NCI-H2029 (cell line): ENCODE measurements at places on chromosomes 7 and 10.

DNA sequence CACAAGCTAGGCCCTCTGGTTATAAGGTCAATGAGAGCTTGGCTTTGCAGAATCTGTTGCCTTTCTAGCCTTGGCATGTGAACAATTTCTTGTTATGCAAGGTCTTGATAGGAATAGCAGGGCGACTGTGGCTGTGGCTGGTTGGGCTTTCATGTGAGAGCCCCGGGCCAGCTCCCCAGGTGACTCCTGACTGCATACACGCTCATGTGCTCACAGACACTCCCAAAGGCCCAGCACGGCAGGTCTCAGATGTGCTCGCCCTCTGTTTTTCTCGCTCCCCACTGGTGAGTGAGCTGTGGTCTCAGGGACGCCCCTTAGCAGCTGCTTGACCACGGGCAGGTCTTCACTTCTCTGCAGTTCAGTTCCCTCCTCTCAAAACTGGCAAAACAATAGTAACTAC, 37.1 kb upstream of the ZNF32 start:
- DNase-seq = no peak

GRCh38 chr10:109247814-109248213, 675.5 kb downstream of the XPNPEP1 start:
- no peak for DNase-seq

DNA sequence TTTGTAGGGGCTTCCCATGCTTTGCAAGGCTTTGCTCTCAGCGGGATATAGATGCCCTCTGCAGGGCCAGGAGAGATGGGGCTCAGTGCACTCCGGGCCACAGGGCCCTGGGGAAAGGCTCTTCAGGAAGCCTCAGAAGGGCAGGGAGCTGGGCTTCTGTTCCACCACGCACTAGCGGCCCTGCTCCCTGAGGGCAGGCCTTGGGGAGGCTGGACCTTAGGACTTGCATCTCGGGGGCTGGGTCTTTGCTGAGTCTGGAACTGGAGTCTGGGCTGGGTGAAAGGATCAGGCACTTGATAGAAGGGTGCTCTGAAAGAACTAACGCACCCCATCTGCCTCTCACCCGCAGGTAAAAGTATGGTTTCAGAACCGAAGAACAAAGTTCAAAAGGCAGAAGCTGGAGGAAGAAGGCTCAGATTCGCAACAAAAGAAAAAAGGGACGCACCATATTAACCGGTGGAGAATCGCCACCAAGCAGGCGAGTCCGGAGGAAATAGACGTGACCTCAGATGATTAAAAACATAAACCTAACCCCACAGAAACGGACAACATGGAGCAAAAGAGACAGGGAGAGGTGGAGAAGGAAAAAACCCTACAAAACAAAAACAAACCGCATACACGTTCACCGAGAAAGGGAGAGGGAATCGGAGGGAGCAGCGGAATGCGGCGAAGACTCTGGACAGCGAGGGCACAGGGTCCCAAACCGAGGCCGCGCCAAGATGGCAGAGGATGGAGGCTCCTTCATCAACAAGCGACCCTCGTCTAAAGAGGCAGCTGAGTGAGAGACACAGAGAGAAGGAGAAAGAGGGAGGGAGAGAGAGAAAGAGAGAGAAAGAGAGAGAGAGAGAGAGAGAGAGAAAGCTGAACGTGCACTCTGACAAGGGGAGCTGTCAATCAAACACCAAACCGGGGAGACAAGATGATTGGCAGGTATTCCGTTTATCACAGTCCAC, 5.4 kb downstream of the EMX2 start:
- DNase-seq = no peak

DNA sequence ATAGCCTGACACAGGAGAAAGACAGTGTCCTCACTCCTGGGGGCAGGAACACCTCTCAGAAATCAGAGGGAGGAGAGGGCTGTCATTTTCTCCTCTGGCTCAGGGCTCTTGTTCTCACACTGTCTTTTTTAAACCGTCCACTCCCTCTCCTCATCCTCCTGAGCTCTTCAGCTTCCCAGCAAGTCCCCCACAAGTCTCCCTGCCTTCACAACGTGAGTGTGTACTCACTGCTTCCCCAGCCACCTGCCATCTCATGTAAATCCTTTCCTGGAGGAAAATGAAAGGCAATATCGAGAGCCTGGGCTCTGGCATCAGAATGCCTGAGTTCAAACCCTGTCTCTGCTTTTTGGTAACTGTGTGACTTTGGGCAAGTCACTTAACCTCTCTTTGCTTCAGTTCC, 5.7 kb downstream of the LLCFC1 start:
- DNase-seq = no peak

GRCh38 chr10:21090609-21091082, 193.5 kb upstream of the NEBL start:
- DNase-seq = no peak

DNA sequence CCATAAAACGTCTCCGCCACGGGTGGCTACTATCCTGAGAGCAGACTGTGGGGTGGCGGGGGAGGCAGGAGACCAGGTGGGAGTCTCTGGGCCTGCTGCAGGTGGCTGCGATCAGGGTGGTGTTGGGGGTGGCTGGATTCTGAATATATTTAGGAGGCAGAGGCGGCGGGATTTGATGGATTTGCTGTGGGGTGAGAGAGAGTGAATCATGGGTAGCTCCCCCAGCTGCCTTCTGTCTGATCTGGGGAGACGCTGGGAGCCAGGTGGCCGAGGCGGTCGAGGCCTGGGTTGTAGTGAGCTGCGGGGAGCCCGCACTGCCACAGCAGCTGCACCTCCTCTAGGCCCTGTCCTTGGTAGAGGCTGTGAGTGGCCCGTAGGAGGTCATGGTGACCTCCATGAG, 48.2 kb upstream of the PFKFB3 start:
- no peak for DNase-seq

- no peak for DNase-seq
Observed at GRCh38 chr7:129376076-129376777, 58.0 kb upstream of the STRIP2 start.
